ENCODE measurements at places on chromosomes 1 and 21. TPM values are rescaled to one million over a fixed set of nuclear protein-coding genes. Genes with fewer than 3 reads are reported as not detected.

ATP1A4 gene
- total RNA-seq: 0.40 TPM

CHI3L2 gene
- 13.0 TPM for total RNA-seq

PLPPR5 gene
- not detected for total RNA-seq

FMO5 gene
- 0.66 TPM for total RNA-seq

CD84 gene
- 34.6 TPM for total RNA-seq

RGSL1 gene
- not detected for total RNA-seq

HLX gene
- 0.77 TPM for total RNA-seq

F13B gene
- not detected for total RNA-seq

ACTL8 gene
- not detected for total RNA-seq

C1orf52 gene
- total RNA-seq: 23.5 TPM

SYCP1 gene
- total RNA-seq: not detected

ACKR1 gene
- not detected for total RNA-seq

GRCh38 chr1:22919341-22920025 is 53.2 kb downstream of the LACTBL1 start:
- no peaks in the 10 kb centered on the region for H3K4me1 ChIP-seq
- no peaks in the 10 kb centered on the region for H3K36me3 ChIP-seq
- no peak overlapping the region for H3K27ac ChIP-seq
- peaks cover 13% of the 10 kb centered on the region for H3K27me3 ChIP-seq

- no peak overlapping the region for H3K4me3 ChIP-seq
- H3K4me1 ChIP-seq: no peaks in the 10 kb centered on the region
- no peaks in the 10 kb centered on the region for H3K36me3 ChIP-seq
- no peak overlapping the region for H3K27ac ChIP-seq
- H3K27me3 ChIP-seq: no peaks in the 10 kb centered on the region
Measured at GRCh38 chr1:2375246-2375922, 16.0 kb downstream of the MORN1 start.

GRCh38 chr1:68049941-68050878 is at the start of gene DIRAS3:
Gene DIRAS3, minus strand, starts transcription at chr1:68050627. Its CDS starts 3,330 bp downstream, at chr1:68047297.
- no peak for DNase-seq
- H3K4me1 ChIP-seq: no peaks in the 10 kb centered on the region
- H3K27ac ChIP-seq: no peak within 1 kb of the TSS
- no peak within 1 kb of the TSS for H3K4me3 ChIP-seq

GRCh38 chr1:211515090-211516023 is 23.4 kb upstream of the RD3 start:
- peak overlapping the region; percentile 10 for H3K27ac ChIP-seq
- H3K36me3 ChIP-seq: no peaks in the 10 kb centered on the region
- peaks cover 33% of the 10 kb centered on the region for H3K4me1 ChIP-seq
- peak overlapping the region; percentile 53 for H3K4me3 ChIP-seq
- peaks cover 6% of the 10 kb centered on the region for H3K27me3 ChIP-seq

DNA sequence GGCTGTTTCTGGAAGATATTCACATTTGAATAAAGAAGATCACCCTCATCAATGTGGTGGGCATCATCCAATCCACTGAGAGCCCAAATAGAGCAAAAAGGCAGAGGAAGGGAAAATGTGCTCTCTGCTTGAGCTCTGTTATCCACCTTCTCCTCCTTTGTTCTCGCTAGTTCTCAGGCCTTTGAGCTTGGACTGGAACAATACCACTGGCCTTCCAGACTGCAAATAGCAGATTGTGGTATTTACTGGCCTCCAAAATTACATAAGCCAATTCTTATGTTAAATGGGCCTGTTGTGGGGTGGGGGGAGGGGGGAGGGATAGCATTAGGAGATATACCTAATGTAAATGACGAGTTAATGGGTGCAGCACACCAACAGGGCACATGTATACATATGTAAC is 219.3 kb downstream of the C1orf94 start:
- DNase-seq: no peak
- H3K27ac ChIP-seq: no peak overlapping the region
- H3K4me1 ChIP-seq: no peaks in the 10 kb centered on the region
- H3K4me3 ChIP-seq: no peak overlapping the region

DNA sequence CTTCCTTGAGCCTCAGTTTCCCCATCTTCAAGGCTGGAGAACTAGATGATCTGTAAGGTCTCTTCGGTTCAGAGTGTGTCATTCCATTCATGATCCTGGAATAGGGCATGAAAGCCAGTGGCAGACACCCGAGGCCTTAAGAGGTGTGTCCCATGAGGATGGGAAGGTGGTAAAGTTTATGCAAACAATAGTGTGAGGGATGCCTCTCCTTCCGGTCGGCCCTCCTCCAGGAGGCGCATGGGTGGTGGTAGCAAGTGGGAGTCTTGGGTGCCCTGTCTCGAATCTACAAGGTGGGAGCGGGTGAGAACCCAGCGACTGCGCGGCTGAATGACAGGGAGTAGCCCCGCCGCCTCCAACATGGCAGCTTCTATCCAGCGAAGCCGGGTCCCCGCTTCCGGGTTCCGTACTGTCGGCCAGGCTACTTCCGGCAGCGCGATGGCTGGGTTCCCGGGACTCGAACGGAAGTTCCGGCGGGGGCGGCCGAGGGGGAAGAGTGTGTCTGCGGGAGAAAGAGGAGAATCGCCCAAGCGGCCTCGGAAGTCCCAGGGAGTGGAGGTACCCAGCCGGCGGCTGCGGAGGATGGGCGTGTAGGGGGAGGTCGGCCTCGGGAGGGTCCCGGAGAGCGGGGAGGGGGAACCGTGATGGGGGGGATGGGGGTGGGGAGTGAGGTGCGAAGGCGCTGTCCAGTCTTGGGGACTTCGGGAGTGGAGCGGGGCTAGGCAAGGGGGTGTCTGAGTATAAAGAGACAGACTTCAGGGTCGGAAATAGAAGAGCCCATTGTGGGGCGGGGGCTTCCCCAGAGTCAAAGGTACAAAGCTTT is at the start of gene LYPLA2:
TSS of gene LYPLA2 (plus strand) at position 450 of the 820 bp plus-strand sequence. CDS start 1,538 bp downstream, outside the sequence.
- H3K4me3 ChIP-seq: peak within 1 kb of the TSS; percentile 94
- peak within 1 kb of the TSS; percentile 90 for H3K27ac ChIP-seq
- peak; percentile 93 for DNase-seq
- no peaks in the 10 kb centered on the region for H3K27me3 ChIP-seq
- peaks cover 17% of the 10 kb centered on the region for H3K4me1 ChIP-seq

- peaks cover 1% of the 10 kb centered on the region for H3K36me3 ChIP-seq
- H3K27me3 ChIP-seq: no peaks in the 10 kb centered on the region
- no peak for DNase-seq
Measured at GRCh38 chr1:245858022-245858721, 648.9 kb downstream of the SMYD3 start.

DNA sequence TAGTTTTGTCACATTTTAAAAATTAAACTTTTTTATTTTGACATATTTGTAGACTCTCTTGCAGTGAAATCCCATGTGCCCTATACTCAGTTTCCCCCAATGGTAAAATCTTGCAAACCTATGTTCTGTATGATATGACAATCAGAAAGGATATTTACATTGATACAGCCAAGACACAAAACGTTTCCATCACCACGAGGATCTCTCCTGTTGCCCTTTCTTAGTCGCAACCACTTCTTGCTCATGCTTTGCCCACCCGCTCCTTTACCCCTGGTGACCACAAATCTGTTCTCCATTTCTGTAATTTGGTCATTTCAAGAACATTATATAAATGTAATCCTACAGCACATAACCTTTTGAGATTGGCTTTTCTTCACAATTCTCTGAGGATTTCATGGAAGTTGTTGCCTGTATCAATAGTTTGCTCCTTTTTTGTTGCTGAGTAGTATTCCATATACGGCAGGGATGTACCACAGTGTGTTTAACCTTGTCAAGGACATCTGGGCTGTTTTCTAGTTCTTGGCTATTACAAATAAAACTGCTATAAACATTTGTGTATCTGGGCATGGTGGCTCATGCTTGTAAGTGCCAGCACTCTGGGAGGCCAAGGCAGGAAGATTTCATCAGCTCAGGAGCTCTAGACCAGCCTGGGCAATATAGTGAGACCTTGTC is 14.0 kb upstream of the BATF3 start:
- no peaks in the 10 kb centered on the region for H3K27me3 ChIP-seq
- H3K4me1 ChIP-seq: peaks cover 56% of the 10 kb centered on the region
- no peak overlapping the region for H3K4me3 ChIP-seq
- H3K27ac ChIP-seq: peak overlapping the region; percentile 78

GRCh38 chr1:34684266-34684665 is 70.6 kb upstream of the GJB5 start:
- H3K4me3 ChIP-seq: no peak overlapping the region
- peak; percentile 54 for DNase-seq
- H3K27ac ChIP-seq: peak overlapping the region; percentile 24
- H3K27me3 ChIP-seq: peaks cover 19% of the 10 kb centered on the region
- no peaks in the 10 kb centered on the region for H3K36me3 ChIP-seq
- peaks cover 11% of the 10 kb centered on the region for H3K4me1 ChIP-seq

DNA sequence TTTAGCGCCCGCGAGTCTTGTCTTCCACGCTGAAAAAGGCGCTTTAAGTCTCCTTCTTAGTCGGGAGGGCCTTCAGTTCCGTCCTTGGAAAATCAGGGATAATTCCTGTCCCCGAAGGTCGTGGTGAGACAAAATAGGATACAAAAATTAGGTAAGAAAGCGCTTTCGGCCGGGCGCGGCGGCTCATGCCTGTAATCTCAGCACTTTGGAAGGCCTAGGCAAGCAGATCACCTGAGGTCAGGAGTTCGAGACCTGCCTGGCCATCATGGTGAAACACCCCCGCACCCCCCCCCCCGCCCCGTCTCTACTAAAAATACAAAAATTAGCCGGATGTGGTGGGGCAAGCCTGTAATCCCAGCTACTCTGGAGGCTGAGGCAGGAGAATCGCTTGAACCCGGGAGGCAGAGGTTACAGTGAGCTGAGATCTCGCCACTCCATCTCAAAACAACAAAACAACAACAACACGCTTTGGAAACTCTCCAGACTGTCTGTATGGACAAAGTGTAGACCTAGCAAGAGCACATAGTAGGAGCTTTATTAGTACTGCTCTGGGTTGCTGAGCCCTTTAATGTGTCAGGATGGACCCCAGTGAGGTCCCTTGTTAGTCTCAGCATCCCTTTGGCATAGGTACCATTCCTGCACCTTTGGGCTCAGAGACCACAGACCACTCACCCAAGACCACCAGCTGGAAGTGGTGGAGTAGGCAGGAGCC is 790 bp upstream of the TMEM54 start:
- peaks cover 62% of the 10 kb centered on the region for H3K27me3 ChIP-seq
- peaks cover 8% of the 10 kb centered on the region for H3K4me1 ChIP-seq
- H3K36me3 ChIP-seq: no peaks in the 10 kb centered on the region
- H3K4me3 ChIP-seq: peak overlapping the region; percentile 39
- H3K27ac ChIP-seq: no peak overlapping the region

GRCh38 chr1:108643492-108644335 is 17.2 kb downstream of the HENMT1 start:
- no peaks in the 10 kb centered on the region for H3K27me3 ChIP-seq
- peak; percentile 74 for DNase-seq
- H3K4me1 ChIP-seq: peaks cover 75% of the 10 kb centered on the region
- peaks cover 38% of the 10 kb centered on the region for H3K36me3 ChIP-seq
- H3K27ac ChIP-seq: peak overlapping the region; percentile 100

- H3K27me3 ChIP-seq: no peaks in the 10 kb centered on the region
- H3K27ac ChIP-seq: no peak overlapping the region
- no peak overlapping the region for H3K4me3 ChIP-seq
- peaks cover 27% of the 10 kb centered on the region for H3K36me3 ChIP-seq
- peaks cover 13% of the 10 kb centered on the region for H3K4me1 ChIP-seq
Measured at GRCh38 chr1:19342062-19342750, 30.1 kb downstream of the SLC66A1 start.

- H3K36me3 ChIP-seq: no peaks in the 10 kb centered on the region
- no peaks in the 10 kb centered on the region for H3K4me1 ChIP-seq
Measured at GRCh38 chr1:68758666-68759209, 261.9 kb upstream of the DEPDC1 start.

- H3K36me3 ChIP-seq: no peaks in the 10 kb centered on the region
- H3K27me3 ChIP-seq: peaks cover 2% of the 10 kb centered on the region
- no peak for DNase-seq
- H3K27ac ChIP-seq: no peak overlapping the region
Measured at GRCh38 chr1:20442920-20443625, 42.9 kb downstream of the CAMK2N1 start.

- peaks cover 4% of the 10 kb centered on the region for H3K36me3 ChIP-seq
- no peak overlapping the region for H3K27ac ChIP-seq
- DNase-seq: no peak
- no peaks in the 10 kb centered on the region for H3K4me1 ChIP-seq
- H3K27me3 ChIP-seq: no peaks in the 10 kb centered on the region
Measured at GRCh38 chr21:34183331-34183928, 110.1 kb downstream of the MRPS6 start.

DNA sequence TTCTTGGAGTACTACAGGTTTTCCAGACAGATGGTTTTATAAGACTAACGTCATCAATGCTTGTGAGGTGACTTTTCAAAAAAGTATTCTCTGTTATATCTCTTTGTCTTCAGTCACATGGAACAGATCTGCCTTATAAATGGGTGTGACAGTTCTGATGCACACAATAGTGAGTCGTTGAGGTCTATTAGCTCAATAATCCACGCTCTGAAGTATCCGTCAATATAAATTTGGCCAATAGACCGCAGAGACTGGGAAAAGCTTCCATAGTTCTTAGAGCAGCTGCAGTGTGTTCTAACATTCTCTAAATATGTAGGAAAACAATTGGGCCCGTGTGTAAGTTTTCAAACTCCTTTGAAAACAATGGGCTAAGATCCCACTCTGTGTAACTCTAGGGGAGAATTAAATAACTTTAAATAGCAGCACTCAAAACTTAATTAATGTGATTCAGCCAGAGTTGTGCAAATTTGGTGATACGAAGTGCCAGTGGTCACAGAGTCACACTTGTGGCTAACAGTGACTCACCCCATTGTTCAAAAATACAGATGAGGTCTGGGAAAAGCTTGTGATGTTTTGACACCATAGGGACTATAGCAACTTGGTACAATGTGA is 316.0 kb downstream of the LMO4 start:
- no peak for DNase-seq
- H3K36me3 ChIP-seq: no peaks in the 10 kb centered on the region
- peaks cover 6% of the 10 kb centered on the region for H3K27me3 ChIP-seq
- H3K4me3 ChIP-seq: no peak overlapping the region
- H3K4me1 ChIP-seq: no peaks in the 10 kb centered on the region

GRCh38 chr1:154454386-154455120 is 47.5 kb upstream of the TDRD10 start:
- no peaks in the 10 kb centered on the region for H3K36me3 ChIP-seq
- no peak overlapping the region for H3K27ac ChIP-seq
- no peak overlapping the region for H3K4me3 ChIP-seq
- H3K27me3 ChIP-seq: peaks cover 51% of the 10 kb centered on the region
- peaks cover 16% of the 10 kb centered on the region for H3K4me1 ChIP-seq

DNA sequence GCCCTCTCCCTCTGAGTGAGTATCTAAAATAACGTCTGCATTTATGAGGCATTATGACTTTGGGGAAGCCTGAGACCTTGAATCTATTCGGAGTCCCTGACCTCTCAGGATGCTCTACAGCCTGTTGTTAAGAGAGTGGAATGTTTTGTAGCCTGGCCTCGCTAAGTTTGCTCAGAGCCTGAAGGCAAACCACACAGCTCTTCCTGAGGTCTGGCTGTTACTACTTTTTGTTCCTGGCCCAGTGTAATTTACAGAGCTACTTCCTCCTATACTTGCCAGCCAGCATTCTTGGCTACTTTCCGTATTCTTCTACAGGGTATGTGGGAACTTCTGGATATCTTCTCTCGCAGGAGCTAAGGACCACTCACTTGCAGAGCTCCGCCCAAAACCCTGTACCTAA is 3.6 kb upstream of the ZMYM4 start:
- no peak for DNase-seq
- H3K4me1 ChIP-seq: peaks cover 22% of the 10 kb centered on the region
- peaks cover 17% of the 10 kb centered on the region for H3K27me3 ChIP-seq
- H3K4me3 ChIP-seq: peak overlapping the region; percentile 7
- H3K36me3 ChIP-seq: peaks cover 4% of the 10 kb centered on the region
- no peak overlapping the region for H3K27ac ChIP-seq
